ENCODE measurements at places on chromosomes 2 and 18.

DNA sequence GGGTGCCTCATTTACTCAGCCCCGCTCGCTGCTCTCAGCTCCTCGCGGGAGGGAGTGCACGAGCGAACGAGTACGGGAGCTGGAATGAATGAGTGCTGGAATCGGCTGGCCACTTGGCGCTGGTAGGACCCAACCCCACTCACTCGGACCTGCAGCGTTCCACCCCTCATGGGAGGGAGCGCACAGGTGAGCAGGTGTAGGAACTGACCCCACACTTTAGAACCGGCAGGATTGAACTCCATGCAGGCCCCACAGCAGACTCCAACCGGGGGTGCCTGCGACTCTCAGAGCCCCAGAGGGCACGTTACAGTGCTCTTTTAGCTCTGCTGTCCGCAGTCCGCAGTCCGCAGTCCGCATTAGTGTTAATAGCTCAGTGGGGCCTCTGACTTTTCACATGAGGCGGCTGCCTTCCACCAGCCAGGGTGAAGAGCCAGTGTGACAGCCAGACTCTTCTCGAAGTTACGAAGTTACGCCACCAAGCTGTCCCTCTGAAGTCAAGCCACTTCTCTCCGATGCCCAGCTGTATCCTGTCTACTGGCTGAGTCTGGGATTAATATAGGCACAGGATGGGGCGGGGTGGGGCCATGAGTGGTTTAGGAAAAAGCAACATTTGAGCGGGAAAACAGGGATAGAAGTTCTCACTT, 102.7 kb upstream of the ARHGAP15 start:
- DNase-seq: peak; percentile 36

DNA sequence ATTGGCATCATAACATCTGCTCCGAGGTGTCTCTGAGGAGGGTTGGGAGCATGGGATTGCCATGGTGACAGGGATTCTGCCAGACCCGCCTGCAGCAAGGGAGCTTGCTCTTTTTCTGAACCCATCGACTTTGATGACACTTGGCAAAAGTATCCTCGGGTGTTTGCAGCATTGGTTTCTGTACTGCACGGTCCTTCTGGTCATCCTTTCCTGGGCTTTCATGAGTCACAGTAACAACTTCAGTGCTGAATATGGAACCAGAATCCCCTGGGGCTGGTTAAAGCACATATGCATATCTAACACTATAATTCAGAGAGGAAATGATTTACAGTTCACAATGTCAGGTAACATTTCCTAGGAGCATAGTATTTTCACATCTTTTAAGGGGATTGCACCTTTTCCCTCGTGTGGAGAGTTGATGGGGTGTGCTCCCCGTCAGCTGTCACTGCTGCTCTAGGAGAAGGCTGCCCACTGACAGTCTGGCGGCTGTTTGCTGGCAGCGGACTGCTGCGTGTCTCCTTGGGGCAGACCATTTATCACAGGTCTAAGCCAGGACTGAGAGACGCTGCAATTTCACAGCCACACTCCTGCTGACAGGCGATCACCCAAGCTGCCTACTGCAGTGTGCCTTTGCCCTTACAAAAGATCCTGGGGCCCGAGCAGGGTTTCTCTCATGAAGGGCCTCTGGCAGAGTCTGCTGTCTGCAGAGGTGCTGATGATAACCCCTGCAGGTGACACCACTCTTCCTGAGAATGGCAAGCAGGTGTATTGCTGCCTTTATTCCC, 425.3 kb downstream of the THSD7B start:
- DNase-seq: peak; percentile 52

- no peak for DNase-seq
Measured at GRCh38 chr2:14843507-14844204, 211.1 kb downstream of the LRATD1 start.

DNA sequence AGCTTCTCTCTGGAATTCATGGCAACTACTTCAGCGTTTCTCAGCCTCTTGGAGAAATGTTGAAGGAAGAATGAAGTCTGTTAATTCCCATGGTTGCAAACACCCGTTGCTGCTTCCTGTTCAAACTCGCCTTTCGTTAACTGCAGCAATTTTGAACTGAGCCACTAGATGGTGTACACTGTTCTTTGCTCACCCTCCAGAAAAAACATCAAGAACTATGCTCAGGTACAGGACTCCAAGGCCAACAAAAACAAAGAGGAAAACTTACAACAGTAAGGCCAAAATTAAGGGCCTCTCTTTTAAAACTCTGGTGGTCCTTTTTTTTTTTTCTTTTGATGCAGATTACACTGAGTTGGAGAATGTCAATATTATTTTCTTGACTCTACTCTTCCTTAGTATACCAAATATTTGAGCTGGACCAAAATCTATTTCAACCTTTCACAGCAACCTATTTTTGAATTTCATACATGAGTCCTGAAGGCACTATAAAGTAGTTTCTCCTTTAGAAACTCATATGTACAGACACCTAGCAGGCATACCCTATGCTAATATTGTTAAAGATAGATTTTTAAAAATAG, 58.2 kb downstream of the KLHL14 start:
- no peak for DNase-seq

DNA sequence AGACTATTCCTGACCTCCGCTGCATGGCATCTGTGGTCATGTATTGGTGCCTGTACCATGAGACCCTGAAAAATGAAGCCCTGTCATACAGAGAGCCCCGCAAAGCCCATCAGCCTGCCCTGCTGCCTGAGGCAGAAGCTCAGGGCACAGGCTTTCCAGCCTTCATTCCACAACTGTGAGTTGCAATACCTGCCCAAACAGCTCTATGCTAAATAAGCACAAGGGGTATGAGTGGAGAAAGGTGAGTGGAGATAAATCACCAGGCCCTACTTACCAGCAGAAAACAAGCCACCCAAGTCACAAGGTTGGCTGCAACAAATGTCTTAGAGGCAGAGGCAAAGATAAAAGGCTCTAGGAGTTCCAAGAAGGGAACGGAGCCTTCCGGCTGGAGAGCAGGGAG, 277.4 kb downstream of the TNS1 start:
- no peak for DNase-seq

DNA sequence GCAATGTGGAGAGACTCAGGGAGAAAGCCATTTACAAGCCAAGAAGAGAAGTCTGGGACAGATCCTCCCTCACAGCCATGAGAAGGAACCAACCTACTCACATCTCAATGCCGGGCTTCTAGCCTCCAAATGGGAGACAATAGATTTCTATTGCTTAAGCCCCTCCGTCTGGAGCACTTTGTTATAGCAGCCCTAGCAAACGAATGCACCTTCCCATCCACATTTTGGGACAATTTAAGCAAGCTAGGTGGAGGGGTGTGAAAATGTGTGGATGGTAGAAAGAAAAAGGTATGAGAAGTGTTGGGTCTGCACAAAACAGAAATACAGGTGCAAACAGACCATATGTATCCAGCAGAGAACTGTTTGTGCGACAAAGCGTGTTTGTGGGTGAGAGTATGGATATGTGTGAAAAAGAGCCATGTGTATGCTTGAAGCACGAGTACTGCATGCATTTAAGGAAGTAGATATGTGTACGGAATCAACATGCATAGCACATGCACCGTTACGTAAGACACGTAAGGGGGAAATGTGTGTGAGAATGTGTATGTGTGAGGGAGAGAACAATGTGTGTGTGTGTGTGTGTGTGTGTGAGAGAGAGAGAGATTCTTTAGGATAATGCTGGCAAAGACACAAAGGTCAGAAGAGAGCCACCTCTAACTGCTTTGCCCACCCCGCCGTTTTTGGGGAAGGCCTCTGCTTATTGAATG, 13.1 kb upstream of the E2F6 start:
- no peak for DNase-seq

- DNase-seq: no peak
Measured at GRCh38 chr2:5562426-5562825, 129.8 kb upstream of the SOX11 start.

GRCh38 chr2:88167740-88168139, 2.4 kb upstream of the THNSL2 start:
- no peak for DNase-seq

GRCh38 chr2:169464882-169465281, 14.4 kb upstream of the BBS5 start:
- no peak for DNase-seq

DNA sequence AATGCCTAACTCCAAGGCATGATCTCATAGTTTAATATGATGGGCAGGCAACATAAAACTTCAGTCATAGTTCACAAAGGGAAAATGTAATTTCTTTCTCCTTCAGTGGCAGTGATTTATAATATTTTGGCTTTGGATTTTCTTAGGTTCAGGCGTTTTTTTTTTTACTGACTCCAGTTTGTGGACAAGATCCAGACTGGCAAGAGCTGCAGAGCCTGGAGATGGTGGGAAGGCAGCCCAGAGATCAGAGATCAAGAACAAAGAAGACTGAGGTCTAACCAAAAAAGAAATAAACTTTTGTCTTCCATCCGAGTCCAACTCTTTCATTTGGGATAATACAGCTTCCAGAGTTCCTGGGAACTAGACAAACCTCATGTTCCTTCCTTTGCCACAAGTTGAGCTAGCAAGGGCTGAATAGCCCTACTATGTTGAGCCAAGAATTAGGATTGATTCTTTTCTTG, 215.3 kb upstream of the SETBP1 start:
- no peak for DNase-seq

- no peak for DNase-seq
Measured at GRCh38 chr2:43097644-43098408, 128.6 kb downstream of the ZFP36L2 start.

GRCh38 chr2:76599732-76600368, 889.1 kb upstream of the GCFC2 start:
- DNase-seq: peak; percentile 46

DNA sequence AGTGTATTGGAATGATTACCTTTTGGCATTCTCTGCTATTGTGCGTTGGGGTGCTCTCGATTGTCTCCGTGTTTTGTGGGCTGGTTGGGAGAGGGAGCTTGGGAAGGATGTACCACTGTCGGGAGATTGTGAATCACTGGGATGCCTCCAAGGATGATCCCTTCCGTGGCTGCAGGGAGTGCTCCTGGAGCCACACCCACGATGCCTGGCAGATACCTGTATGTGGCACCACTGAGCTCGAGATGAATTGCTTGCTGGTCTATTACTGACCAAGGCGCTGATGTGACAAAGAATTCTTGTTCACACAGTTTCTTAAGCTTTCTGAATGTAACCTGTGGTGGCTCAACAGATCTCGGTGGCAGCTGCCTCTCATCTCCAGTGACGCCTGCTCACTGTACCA, 159.7 kb upstream of the LHCGR start:
- DNase-seq: no peak

DNA sequence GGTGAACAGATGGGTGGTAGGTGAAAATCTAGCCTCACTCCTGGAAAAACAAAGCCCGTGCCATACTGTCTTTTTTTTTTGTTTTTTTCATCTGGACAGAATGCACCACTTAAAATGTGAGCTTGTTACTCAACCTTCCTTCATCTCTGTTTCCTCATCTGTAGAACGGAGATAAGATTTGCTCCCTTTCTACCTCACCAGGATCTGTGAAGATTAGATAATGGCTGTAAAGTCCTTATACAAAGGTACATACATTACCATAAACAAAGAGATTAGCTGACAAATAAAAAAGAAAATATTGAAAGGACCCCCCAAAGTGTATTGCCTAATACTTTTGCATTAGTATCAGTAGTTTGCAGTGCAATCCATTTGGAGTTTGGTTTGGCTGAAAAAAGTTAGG, 75.4 kb upstream of the ZEB2 start:
- no peak for DNase-seq

GRCh38 chr2:110865188-110865587, 132.8 kb downstream of the ACOXL start:
- no peak for DNase-seq

DNA sequence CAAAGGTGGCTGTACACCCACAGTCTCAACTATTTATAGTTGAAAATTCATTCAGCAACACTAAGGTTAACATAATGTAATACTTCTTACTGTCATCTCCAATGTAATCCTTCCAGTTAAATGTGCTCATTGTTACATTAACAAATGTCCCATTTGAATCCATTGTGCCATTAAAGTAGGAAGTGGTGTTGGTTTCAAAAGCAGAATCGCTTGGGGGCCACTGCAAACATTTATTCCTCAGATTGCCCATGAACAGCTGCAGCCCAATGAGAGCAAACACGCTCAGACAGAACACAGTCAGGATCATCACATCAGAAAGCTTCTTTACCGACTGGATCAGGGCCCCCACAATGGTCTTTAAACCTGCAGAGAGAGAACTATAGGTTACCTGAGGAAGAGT, 41.4 kb downstream of the SCN3A start:
- DNase-seq: no peak

DNA sequence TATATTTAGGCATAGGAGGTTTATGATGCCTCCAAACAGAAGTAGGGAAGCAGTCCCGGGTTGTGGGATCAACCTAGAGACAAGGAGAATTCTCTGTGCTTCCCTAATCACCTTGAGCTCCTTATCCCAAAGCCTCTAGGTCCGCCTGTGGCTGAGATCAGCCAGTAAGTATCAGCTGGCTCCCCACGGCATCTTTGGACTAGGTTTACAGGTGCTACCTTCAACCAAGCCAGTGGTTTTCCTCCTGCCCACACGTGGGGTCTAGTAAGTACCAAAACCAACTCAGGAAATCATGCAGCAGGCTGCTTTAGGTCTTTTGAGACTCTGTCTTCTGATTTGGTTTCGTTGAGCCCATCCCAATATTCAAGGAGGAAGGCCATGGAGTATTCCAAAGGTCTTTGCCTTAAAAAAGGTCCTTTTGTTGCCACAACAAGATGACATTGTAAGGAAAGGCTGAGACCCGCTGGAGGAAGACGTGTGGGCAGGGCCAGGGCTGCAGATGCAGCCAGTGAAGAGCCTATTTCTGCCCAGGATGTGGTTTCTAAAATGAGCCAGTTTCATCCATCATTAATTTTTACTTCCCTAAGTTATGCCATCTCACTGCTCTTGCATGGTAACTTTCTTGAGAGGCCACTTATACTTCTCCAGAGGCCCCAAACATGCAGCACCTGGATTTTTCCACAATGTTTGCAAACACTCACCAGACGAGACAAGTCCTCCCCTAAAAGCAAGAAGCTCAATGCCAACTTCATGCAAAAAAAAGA, 248.7 kb downstream of the RNF152 start:
- DNase-seq: no peak

GRCh38 chr2:30443081-30443480, 4.0 kb upstream of the LCLAT1 start:
- DNase-seq: no peak

DNA sequence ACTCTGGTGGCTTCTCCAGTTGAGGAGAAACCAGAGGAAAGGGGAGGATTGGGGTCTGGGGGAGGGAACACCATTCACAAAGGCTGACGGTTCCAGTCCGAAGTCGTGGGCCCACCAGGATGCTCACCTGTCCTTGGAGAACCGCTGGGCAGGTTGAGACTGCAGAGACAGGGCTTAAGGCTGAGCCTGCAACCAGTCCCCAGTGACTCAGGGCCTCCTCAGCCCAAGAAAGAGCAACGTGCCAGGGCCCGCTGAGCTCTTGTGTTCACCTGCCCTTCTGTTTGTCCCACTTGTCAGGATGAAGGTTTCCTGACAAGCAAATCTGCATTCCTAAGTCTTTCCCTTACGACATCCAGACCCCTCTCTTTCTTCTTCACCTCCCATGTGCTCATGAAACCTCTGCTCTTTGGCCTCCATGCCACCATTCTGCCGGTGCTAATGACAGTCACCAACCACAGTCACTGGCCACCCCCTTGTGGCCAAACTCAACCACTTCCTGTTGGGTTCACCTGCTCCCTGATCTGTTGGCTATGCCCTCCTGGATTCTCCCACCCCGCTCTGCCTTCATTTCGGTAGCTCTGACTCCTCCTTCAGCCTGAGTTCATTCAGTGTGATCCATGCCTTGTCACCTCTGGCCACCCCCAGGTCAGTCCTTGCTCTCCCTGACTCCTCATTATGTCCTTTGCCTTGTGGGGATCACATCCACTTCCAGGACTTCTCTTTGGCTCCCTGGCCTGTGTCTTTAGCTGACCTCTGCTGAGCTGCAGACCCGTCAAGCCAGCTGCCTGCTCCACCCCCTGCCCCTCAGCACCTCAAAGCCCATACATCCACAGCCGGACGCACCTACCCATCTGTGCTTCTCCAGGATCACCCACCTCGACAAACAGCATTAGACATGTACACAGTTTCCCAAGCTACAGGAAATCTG, 17.6 kb downstream of the EMX1 start:
- DNase-seq: no peak
